NCI-H1092 treated with DMSO at 0.1 percent for 48 hours (cell line): ENCODE measurements at places on chromosomes 12 and 14.

DNA sequence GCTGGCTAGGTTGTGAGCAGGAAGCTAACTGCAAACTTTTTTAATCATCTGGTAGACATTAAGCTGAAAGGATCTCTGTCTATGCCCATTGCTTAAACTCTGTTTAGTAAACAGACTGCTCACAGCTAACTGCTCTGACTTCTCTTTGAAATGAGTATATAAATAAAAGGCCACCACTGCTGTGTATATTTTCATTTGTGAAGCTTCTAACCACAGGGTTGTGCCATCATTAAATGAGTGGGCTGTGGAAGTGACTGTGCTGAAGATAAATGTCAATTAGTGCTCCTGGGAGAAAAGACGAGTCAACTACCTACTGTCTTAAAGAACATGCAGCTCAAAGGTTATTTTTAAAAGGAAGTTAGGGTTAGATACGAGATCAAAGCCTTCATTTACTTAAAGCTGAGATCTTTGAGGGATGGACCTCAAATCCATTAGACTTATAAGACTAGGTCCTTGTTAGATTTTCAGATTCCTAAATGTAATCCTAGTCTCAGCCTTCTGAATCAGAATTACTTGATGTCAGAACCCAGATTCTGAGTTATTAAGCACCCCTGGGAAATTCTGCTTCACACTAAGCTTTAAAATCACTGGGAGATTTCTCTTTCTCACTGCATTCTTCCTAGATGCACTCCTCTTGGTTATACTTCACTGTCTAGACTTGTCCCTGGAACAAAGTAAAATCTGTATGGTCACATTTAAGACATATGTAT is 213.1 kb upstream of the FLRT2 start:
- DNase-seq = no peak

- DNase-seq = no peak
Measured at GRCh38 chr12:53207042-53207441, at the start of gene ITGB7. Gene ITGB7, minus strand, starts transcription at chr12:53207251. Its CDS starts 6,808 bp downstream, at chr12:53200443.

- no peak for DNase-seq
Measured at GRCh38 chr12:114661245-114661644, 22.7 kb downstream of the TBX3 start.

DNA sequence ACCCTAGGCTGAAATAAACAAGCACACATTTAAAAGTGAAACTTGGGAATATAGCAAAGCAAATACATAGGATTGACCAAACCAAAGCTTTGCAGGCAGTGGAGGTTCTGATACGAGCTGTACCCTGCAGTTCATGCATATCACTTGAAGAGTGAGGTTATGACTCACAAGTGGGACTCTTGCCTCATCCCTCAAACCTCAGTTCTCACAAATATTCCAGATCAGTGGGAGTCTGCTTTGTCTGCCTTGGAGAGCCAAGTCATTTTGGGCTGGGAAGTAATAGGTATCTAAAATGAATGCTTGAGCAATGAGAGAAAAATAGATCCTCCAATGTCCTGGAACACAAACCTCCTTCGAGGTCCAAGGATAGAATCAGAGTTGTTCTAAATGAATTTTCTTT is 116.4 kb downstream of the LRIG3 start:
- no peak for DNase-seq

- no peak for DNase-seq
Measured at GRCh38 chr12:121793440-121793837, at the start of gene RHOF. Gene RHOF, minus strand, starts transcription at chr12:121793688. Its CDS starts 55 bp downstream, at chr12:121793633.
